ENCODE measurements at places on chromosomes 5 and 9.

DNA sequence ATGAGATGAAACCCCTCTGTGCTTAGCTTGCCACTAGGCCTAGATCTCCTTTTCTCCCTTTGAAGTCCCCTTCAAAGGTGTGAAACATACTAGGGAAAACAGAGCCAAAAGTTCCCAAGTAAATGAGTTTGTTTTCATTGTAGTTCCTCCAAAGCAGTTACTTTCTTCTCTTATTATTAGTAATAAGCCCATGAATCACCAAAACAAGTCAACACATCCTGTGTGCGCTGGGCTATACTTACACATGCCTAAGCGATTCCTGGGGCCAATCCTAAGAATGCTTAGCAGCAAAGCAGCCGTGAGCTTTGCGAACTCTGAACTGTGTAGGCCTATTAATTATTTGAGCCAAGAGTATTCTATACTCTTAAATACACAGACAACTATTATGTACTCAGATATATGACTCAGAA, 7.6 kb downstream of the ENC1 start:
- DNase-seq: no peak

DNA sequence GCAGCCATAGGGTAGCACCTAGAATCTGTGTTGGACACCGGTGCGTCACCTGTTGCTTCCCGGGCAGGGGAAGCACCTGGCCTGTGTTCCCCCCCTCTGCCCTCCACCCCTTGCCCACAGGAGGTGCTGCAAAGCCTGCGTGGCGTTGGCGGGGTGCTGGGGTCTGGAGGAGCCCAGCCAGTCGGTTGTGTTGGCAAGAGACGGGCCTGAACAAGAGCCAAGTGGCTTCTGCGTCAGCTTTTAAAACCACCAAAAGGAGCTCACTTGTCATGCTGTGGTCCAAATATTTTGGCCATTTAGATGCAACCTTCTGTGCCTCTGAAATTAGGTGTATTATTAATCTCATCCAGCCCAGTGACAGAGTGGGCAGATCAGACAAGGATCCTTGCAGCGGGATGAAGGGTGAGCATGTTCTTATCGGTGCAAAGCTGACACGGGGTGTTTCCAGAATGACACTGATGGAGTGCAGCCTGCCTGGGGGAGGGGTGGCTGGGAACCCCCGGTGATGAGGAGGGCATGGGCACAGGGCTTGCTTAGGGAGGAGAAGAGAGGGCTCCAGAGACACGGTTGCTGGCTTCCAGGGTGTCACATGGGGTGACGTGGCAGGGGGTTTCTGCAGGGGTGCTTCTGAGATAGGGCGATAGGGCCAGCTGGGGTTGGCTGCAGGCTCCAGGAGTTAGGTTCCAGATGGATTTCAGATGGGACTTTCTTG, 9.7 kb upstream of the RXRA start:
- no peak for DNase-seq

DNA sequence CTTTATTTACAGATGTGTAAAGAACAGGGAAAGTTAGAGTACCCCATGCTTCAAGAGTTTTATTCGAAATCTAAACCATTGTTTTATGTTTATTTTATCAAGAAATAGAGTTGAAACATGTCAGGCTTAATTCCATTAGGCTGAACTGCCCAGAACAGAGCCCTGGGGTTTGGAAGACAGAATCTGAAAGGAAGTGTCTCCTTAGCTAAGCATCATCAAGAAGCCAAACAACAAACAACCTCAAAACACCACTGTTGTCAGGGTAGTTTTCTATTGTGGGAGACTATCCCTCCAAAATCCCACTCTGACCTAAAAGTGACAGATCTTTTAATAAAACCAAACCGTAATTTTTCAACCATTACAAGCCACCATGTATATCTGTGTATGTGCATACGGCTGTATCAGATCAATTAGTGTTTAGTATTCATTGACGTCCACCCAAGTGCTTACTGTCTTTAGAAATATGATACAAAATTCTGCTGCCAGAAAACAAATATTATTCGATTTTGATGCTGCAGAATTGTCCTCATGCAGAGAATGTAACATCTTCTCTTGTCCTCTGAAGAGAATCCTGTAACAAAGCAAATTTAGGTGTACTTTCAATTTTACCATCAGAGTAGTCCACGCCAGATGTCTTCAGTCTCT, 271.9 kb upstream of the TMEM161B start:
- DNase-seq: no peak

DNA sequence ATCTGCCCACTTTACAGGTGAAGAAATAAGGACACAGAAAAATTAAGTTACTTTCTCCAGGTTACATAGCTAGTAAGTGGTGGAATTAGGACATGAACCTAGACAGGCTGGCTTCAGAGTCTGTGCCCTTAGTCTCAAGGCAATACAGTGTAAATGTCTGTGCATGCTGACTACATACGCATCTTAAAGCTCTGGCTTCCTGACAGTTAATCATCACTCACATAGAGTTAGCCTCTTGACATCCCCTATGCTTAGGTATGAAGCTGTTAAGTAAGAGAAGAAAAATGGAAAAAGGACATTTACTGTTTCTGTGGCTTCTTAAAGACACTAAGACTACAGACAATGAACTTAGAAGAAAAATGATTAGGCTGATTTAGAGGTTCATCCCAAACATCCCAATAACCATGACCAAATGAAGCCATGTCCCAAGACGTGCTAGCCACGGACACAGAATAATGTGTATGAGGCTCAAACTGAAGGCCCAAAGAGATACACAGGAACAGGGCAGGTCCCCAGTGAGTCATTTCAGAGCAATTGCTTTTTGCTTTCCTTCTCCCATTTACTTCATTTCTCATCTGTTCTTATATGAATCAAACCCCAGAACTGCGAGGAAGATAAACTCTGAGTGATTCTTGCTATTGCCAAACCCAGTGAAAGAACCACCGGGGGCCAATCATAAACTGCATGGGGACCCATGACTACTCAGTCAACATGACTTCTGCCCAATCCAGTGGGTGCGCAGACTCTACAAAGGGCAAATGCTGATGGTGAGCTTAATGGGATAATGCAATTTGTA, 100.0 kb upstream of the IFNK start:
- DNase-seq: no peak

GRCh38 chr5:157750320-157750719, 6.8 kb downstream of the LSM11 start:
- no peak for DNase-seq

DNA sequence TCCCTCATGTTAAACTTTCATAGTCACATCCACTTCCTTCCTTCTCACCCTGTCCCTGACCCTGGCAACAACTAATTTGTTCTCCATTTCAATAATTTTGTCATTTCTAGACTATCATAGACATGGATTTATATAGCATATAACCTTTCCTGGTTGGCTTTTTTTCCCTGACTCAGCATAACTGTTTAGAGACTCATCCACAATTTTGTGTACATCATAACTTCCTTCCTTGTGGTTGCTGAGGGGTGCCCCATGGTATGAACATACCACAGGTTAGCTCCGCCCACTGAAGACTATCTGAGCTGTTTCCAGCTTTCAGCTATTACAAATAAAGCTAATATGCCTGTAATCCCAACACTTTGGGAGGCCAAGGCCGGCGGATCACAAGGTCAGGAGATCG, 137.3 kb downstream of the PHF2 start:
- DNase-seq: no peak

GRCh38 chr9:115437418-115437817, 319.5 kb upstream of the TNC start:
- no peak for DNase-seq

GRCh38 chr5:123035360-123035917, 1.1 kb downstream of the PPIC start:
- DNase-seq: peak; percentile 52

GRCh38 chr5:111932628-111933027, 175.6 kb upstream of the NREP start:
- DNase-seq: peak; percentile 4

GRCh38 chr5:55856516-55857246, 5.5 kb downstream of the IL31RA start:
- no peak for DNase-seq

DNA sequence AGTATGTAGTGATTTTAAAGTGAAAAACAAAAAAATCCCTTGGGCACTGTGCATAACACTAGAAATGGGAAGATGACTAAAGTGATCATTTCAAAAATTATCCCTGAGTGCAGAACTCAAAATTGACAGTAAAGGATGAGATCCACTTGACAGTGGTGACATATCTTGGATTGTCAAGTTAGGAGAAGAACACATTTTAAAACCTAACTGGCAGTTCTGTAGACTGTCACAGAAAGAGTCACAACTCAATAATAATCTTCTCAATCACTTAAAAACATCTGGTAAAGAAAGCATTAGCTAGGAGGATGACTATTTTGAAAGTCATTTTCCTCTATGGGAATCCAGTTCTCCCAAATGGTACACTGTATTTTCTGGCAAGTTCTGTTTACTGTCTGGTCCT, 127.1 kb downstream of the PIP5K1B start:
- DNase-seq: no peak

- no peak for DNase-seq
Observed at GRCh38 chr9:89600831-89601230, 4.0 kb upstream of the GADD45G start.

- DNase-seq: no peak
Observed at GRCh38 chr5:113578091-113578490, 64.6 kb downstream of the YTHDC2 start.

Data from ELF-1 (cell line).